ENCODE measurements at places on chromosomes 1 and 21.

- no peak for DNase-seq
Measured at GRCh38 chr1:186420311-186420710, 40.6 kb downstream of the PDC start.

GRCh38 chr1:206798384-206798996 lies 26.2 kb upstream of the IL10 start:
- DNase-seq: no peak

DNA sequence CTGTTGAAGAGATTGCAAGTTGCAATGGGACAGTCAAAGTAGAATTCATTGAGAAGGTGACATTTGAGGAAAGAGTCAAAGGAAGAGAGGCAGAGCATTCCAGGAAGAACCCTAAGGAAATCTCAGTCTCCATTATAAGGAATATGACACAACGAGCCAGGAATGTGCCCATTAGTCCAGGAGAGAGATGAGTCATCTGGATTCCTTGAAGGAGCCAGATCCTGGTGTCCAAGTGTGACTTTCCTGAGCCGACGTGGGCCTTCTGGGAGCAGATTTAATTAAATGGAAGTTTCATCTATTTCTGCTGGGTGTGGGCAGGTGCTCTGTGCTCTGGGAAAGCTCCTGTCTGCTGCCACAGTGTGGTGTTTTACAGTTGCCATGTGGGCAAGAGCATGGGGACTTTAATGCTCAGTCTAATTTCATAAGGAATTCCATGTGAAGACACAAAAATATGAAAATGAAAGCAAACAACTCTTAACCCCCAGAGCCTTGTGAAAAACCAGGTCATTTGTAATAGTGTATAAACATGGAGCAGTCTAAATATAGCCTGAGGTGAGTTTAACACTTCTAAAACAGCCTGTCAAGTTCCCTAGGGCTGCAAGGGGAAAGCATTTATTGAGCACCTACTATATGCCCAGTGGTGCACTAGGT lies 111.4 kb upstream of the ARTN start:
- no peak for DNase-seq

DNA sequence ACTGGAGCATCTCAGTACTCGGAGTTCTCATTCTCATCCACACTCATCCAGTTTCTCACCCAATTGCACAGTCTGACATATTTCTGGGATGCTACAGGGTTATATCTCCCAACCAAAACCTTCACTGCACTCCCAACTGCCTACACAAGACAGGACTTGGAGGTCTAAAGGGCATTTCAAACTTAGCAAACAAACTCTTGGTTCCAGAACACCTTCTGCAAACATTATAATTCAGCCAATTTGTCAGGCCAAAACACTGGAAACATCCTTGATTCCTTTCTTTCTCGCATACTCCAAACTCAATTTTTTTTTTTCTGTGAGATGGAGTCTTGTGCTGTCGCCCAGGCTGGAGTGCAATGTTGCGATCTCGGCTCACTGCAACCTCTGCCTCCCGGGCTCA lies 7.9 kb downstream of the SLAMF1 start:
- no peak for DNase-seq

GRCh38 chr1:201066986-201067385 lies 43.5 kb upstream of the KIF21B start:
- no peak for DNase-seq

DNA sequence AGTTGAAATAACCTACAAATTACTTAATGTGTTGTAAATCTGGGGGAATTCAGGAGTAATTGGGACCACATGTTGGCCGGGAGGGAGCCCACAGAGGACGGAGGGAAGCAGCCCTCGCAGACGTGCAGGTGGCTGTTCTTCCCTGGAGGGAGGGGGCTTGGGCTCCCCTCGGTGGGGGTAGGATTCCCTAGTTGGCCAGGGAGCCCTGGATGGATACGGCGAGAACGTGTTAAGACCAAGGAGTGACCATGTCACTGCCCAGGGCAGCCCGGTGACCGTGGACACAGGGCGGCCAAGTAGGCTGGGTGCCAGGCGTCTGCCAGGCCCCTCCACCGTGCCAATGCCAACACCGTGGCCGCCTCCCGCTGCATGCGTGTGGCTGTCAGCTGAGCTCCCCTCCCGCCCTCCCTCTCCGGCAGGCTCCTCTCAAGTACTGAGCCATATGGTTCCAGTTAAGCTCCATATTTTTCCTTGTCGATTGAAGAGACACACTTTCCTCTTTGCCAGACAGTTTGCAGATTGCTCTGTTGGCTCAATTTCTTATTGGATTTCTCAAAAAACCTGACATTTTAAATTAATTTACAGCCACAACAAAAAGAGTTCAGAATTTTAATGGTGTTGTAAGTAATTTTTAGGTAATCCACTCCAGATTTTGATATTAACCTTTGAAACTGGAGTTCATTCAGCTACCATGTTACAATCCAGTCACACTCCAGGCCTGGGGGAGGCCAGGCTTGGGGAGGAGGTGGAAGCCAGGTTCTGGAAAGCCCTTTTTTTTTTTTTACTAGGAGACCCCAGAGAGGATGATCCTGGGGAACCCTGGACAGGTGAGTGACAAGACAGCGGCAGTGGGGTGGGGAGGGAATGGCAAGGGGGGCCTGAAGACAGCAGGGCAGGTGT lies 71.2 kb downstream of the CASZ1 start:
- no peak for DNase-seq

Data from activated effector memory CD4-positive, alpha-beta T cell treated with anti-CD3 and anti-CD28 coated beads, Interleukin-2, amount 50 U/mL, for 16 hours (primary cell).